ENCODE measurements at places on chromosomes 7 and 10.

- DNase-seq: no peak
Measured at GRCh38 chr10:104449391-104449790, 95.8 kb downstream of the CFAP58 start.

DNA sequence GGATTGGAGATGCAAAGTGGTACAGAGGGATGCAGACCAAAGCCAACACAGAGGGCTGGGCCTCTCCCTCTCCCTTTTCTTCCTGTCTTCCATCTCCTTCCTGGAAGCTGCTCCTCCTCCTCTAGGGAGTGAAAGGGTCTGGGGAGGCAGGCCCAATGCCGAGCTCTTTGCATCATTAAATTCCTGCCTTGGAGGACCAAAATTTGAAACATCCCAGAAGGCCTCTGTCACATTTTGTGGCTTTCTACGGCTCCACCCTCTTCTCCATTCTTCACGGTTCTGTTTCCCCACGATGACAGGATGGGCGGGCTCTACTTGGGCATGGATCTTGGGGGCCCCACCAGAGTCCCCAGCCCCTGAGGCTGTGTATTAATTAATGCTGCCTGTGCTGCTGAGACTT lies 76.4 kb downstream of the NEURL1 start:
- no peak for DNase-seq

GRCh38 chr7:8189625-8190024 lies 72.3 kb downstream of the ICA1 start:
- no peak for DNase-seq

DNA sequence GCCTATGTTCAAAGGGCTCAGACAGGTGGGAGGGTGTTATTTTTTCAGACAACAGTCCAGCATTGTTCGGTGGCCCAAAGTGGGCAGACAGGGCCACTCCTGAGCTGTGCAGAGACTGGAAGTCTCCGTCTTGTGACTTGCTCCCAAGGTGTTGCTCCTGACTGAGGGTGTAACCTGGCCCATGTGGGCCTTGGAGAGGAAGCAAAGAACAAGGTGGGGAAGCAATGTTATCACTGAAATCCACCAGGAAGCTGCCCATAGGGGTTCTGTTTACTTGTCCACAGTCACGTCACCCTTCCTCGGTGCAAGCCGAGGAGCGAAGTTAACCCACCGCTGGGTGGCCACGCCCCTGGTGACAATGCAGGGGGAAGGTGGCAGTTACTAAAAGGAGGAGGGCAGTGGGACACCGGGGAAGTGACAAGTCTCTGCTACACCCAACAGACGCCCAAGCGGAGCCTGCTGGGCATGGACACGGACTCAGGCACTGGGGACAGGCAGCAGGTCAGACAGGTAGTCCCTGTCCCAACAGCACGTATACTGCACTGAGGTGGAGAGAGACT lies 311.6 kb upstream of the MKI67 start:
- no peak for DNase-seq

DNA sequence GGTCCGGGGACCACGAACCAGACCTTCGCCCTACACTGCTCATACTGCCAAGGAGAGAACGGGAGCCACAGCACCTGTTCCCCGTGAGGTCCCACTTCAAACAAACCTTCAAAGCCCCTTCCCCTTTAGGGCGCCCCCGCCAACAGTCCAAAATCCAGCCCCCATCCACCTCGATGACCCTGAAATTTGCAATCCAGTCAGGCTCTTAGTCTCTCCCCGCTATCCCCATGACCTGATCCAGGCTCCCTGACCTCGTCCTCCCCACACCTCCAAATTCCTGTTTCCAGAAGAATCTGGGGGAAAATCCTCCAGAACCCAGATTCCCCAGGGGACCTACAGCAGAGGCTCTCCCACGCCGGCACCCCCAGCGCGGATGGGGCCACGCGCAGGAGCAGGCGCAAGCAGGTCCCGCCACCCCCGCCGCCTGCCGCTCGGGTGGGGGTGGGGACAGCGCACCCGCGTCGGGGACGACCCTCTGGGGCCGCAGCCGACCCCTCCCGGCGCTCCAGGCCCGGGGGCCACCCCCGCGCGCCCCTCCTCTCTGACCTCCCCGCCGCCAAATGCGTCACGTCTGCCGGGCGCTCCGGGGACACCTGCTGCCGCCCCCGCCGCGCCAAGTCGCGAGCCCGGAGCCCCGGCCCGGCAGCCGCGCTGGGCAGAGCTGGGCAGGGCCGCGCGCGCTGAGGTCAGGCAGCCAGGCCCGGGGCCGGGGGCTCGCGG lies 753 bp downstream of the CAMK2B start:
- no peak for DNase-seq

GRCh38 chr10:113957013-113957412 lies 86.7 kb upstream of the ADRB1 start:
- DNase-seq: no peak

DNA sequence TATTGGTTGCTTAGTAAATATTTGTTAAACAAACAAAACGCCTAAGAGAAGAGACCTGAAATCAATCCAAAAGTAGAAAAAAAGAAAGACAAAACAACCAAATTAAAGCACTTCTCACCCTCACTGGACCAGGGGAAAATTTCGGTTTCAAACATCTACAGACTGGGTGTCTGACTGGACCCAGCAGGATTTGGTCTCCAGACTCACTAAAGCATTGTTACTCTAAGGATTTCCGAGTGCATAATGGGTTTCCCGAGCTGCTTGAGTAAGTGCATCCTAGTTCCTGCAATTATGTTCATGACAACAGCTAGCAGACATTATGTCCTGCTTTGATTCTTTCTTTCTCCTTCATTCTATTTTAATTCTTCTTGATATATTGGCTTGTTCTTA lies 51.8 kb upstream of the FAM3C start:
- no peak for DNase-seq

GRCh38 chr7:48089046-48090003 lies at the start of gene UPP1:
UPP1 (plus strand) TSS chr7:48089265; CDS start chr7:48094784, 5,519 bp downstream.
- DNase-seq: no peak

DNA sequence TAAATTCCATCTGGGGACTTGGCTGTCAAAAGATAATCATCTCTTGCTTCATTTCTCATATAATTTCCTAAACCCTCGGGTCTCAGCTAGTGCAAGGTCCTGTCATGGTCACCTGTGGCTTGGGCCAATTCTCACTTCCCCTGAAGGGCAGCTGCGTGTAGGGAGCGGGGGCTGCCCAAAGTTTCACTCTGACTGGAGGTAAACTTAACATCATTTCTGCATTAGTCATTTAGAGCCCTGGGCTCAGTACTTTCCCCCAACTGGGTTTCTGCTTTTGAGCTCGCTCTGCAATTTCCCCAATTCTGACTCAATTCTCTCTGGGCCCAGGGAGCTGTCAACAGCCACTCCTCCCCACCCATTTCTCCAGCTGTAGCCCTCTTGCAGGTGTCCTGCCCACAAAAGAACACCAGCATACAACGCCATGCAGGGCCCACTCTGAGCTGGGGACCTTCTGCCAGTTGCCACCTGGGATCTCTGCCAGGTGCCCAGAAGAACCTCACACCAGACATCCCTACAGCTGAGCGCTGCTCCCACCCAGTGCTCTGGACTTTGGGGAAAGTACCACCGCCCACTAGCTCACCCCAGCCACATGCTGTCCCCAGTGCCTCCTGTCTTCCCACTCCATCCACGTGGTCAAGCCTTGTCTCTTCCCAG lies 37.9 kb downstream of the VOPP1 start:
- DNase-seq: no peak

DNA sequence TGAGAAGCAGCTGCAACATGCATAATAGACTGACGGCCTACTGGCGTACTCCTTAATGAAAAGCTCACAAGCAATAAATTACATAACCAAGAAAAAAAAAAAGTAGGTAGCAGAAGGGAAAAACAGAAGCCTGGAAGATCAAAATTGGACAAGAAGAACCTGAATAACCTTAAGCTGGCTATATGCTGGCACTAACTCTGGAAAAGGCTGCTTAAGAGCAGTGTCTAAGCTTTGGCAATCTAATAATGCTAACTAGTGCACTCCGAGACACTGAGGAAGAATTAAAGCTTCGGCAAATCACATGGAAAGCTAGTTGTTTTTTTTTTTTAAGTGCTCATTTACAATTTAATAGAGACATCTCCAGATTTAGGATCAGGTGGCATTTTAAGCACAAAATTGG lies 441.9 kb downstream of the PARD3 start:
- DNase-seq: no peak

- no peak for DNase-seq
Measured at GRCh38 chr10:75115137-75115536, 3.7 kb downstream of the SAMD8 start.

DNA sequence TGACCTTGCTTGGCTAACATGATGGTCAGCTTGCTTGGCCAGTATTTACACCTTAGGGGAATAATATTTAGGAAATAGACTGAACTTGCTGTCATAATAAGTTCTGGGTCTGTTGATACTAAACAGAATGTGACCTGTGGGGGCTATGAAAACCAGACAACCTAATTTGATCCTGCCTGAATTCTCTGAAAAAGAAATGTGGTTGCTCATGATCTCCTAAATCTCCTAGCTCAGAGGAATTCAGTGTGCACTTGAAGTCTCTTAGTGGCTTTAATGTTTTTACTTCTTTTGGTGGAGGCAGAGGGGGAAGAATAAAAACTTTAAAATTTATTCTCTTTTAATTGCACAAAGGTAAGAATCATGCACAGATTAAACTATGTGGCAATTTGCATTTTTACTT lies 205.2 kb downstream of the SEC23IP start:
- no peak for DNase-seq

DNA sequence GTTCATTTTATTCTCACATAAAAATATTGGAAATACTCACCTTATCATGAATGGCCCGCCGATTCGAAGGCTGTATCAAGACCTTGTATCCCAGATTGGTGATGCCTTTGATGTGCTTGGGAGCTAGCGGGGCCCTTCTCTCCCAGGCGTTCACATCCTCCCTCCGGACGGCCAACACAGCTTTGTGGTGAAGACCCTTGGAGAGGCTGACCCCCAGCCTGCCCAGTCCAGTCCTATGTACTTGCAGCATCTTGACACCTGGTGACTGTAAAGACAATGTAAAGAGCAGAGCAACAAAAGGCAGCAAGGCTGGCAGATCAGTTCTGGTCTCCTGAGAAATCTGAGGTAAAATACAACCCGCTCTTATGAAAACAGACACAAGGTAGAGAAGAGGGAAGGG lies 10.6 kb downstream of the AASS start:
- no peak for DNase-seq

DNA sequence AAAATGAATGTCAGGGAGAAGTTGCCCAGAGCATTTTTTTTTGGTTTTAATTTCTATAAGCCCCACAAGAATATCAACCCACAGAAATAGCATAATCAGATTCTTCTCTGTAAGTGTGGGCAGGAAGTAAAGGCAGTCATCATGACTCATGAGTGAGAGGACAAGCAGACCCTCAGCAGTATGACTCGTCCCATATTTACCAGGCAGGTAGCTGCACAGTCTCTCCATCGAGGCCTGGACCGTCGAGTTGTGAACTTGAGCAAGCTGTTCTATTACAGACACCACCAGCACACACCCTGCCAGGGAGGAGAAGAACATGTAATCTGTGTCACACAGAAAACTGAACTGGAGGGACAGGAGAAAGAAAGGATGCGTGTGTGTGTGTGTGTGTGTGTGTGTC lies 37.8 kb downstream of the AOAH start:
- DNase-seq: no peak

- no peak for DNase-seq
Measured at GRCh38 chr7:13034693-13035092, 347.3 kb downstream of the ARL4A start.

DNA sequence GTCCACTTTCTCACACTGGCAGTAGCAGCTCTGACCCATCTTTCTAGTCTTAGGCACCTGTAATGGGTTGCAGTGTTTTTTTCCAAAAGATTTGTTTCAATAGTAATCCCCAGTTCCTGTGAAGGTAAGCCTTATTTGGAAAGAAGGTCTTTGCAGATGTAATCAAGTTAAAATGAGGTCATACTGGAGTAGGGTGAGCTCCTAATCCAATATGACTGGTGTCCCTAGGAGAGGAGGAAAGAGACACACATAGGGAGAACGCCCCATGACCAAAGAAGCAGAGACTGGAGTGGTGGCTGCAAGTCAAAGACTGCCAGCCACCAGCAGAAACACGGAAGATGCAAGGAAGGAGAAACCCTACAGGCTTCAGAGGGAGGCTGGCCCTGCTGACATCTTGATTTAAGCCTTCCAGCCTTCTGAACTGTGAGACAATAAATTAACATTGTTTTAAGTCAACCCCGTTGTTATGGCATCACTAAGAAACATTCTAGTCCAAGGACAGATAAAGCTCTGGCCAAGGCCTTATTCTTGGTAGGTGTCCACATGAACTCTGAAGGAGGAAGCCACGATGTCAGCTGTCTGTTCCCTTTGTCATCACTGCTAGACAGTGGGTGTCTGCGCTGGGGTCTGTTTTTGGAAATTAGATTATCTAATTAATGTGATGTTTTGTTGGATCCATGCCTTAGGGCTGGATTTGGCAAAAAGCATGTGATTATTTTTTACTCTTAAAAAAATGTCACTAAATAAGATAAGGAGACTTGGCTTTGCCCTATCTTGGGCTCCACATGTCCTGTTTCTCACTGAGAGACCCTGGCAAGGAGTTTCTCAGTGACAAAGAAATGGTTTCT lies 214.9 kb downstream of the KCNMA1 start:
- no peak for DNase-seq

DNA sequence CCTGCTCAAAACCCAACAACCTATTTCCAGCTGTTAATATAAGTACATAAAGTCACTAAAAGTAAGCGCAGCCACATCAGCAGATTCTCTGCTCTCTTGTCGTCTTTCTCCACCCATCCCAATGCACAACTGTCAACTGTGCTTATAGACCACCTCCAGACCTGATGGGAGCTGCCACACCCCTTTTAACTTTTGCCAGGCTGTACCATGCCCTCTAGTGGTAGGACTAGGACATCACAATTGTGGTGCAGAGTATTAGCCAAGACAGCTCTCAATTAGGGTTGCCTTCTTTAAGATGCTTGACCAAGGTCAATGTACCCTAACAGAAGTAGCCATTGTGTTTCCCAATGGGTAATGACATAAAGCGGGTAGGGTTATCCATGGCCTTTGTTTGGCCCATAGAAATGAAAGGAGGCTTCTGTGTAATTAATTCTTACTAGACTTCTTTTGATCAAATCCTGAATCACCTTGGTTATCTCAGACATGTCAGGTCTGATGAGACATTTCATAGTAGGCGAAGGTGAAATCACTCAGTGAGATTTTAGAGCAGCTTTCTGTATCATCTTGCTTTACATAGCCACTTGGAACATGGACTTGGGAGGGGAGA lies 68.1 kb downstream of the SCRN1 start:
- DNase-seq: peak; percentile 71

DNA sequence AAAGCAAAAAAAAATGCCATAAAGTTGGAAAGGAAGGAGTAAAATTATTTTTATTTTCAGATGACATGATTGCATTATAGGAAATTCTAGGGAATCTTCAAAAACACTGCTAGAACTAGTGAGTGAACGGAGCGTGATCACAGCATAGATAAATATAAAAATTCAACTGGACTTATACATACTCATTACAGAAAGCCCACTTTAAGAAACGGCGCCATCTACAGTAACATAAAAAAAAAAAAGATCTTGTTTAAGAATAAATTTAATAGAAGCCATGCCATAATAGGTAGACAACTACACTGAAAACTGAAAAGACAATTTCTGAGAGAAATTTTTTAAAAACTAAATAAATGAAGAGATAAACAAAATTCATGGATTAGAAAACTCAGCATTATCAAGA lies 623.1 kb upstream of the MGMT start:
- no peak for DNase-seq

All from SW 1271 (cell line).